Bronchial smooth muscle cell (primary cell): ENCODE measurements at places on chromosomes 6 and 20. TPM values are rescaled to one million over a fixed set of nuclear protein-coding genes. Genes with fewer than 3 reads are reported as not detected.

SLC2A10 gene
- 40.6 and 42.4 TPM in 2 replicates for total RNA-seq

HCRTR2 gene
- total RNA-seq, result not detected in 2 replicates

DNAH8 gene
- under 0.01 TPM in 1 of 2 replicates, not detected in the other for total RNA-seq

B3GAT2 gene
- under 0.01 TPM in 1 of 2 replicates, not detected in the other for total RNA-seq

CDC5L gene
- total RNA-seq, result 15.3 and 18.4 TPM in 2 replicates

LY6G5C gene
- 0.09 and 0.63 TPM in 2 replicates for total RNA-seq

GPLD1 gene
- under 0.01 and 0.09 TPM in 2 replicates for total RNA-seq

RSPO4 gene
- total RNA-seq, result not detected in 2 replicates
